ENCODE measurements at places on chromosomes 6 and 20.

DNA sequence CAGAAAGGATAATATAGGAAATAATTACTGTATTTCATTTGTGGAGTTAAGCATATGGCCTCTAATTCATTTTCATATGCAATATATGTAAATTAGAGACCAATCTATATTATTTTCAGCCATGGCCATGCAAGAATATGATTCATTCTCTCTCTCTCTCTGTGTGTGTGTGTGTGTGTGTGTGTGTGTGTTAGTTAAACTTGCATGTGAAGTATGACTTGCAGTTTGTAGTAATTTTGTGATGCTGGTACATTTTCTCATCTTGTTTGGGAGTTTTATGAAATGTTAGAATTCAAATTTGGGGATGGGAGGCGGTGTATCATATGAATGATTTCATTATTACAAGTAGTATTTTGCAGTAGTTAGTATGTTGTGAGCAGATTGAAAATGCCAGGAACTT lies 74.8 kb downstream of the JARID2 start:
- no peak for DNase-seq

GRCh38 chr20:35985806-35986205 lies 17.4 kb downstream of the CNBD2 start:
- DNase-seq = no peak

GRCh38 chr6:23775127-23775526 lies 350.9 kb upstream of the NRSN1 start:
- DNase-seq = no peak

DNA sequence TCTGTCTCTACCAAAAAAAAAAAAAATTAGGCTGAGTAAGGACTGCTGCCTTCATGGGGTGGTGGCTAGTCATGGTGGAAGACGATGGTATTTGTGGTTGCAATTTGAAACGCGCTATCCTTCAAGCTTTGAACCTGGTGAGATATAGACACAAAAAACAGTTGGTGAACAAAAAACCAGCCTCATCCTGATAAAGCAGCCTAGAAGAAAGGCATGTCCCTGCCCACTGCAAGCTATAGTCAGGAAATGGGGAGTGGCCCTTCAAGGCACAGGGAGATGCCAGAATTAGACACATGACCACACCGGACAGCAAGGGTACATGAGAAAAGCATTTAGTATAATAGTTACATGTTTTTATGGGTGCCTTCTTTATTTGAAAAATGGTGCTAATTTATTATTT lies 193.6 kb downstream of the NFATC2 start:
- no peak for DNase-seq

GRCh38 chr6:142207265-142207877 lies 60.3 kb downstream of the VTA1 start:
- peak; percentile 6 for DNase-seq

GRCh38 chr6:170057961-170058877 lies 232.7 kb downstream of the DLL1 start:
- no peak for DNase-seq

DNA sequence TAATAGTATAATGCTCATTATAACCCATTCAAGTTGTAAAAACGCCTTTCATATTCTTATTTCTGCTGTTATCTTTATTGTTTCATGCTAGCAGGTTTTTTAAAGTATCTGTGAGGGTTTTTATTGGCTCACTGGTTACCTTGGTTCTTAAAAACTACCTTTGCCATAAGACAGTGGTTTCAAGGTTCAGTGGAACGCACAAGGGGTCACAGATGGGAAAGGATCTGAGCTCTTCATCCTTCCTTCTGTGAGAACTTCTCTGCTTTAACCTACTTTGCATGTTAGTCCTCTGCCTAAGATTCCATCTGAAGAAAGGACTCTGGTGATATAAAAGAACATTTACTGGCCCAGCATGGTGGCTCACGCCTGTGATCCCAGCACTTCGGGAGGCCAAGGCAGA lies 492.6 kb downstream of the CD83 start:
- DNase-seq = no peak

- no peak for DNase-seq
Observed at GRCh38 chr6:1619673-1620503, 10.2 kb downstream of the FOXC1 start.

GRCh38 chr6:8939615-8940014 lies 504.3 kb upstream of the SLC35B3 start:
- no peak for DNase-seq

GRCh38 chr6:135604035-135604860 lies 106.7 kb upstream of the AHI1 start:
- no peak for DNase-seq

DNA sequence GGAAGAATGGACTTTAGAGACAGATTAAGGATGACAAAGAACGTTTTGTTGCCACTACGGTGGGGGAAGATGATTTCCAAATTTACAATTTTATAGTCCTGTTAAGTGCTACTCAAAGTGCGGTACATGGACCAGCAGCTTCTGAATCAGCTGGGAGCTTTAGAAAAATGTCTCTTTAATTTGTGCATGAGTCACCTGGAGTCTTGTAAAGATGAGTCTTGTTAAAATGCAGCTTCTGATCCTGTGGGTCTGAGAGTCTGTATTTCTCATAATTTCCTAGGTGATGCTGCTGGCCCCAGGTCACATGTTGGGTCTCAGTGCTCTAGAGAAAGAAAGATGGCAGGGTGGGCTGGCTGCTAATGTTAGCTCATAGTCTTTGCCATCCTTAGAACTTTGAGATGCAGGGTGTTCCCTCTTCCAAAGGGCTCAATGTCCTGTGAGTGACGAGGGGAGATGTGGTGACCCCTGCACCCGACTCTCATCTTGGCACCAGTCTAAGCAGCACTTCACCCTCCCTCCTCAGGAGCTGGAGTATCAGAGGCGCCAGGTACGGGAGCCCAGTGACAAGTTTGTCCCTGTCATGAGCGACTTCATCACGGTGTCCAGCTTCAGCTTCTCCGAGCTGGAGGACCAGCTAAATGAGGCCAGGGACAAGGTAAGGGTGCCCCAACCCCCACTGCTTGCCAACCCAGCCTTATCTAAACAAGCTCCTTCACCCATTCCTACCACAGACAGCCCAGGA lies 34.5 kb downstream of the MOCS1 start:
- DNase-seq = no peak

GRCh38 chr6:47545223-47545622 lies 67.6 kb downstream of the CD2AP start:
- no peak for DNase-seq

DNA sequence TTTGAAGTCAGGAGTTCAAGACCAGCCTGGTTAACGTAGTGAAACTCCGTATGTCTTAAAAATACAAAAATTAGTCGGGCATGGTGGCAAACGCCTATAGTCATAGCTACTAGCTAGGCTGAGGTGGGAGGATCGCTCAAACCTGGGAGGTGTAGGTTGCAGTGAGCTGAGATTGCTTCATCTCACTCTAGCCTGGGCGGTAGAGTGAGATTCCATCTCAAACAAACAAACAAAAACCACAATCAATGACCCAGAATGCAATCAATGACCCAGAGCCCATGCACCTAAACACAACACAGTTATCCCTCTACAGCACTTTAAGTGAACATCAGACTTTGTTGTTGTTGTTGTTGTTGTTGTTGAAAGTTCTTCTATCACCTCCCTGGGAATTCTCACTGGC lies 77.9 kb downstream of the MYB start:
- no peak for DNase-seq

DNA sequence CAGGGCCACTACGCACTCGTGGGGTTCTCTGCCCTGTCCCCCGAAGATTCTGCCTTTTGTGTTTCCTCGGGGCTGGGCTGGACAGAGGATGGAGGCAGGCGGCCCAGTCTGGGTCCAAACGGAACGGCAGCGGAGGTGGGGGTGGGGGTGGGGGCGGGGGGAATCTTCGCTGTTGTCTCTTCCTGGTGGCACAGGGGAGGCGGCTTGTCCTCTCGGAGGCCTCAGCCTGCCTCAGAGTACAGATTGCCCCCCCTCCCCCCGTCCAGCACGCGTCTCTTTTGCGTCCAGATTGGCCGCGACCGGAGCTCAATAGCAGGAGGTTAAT lies 1.4 kb upstream of the INSM1 start:
- no peak for DNase-seq

GRCh38 chr6:142542704-142543233 lies 241.0 kb downstream of the ADGRG6 start:
- no peak for DNase-seq

DNA sequence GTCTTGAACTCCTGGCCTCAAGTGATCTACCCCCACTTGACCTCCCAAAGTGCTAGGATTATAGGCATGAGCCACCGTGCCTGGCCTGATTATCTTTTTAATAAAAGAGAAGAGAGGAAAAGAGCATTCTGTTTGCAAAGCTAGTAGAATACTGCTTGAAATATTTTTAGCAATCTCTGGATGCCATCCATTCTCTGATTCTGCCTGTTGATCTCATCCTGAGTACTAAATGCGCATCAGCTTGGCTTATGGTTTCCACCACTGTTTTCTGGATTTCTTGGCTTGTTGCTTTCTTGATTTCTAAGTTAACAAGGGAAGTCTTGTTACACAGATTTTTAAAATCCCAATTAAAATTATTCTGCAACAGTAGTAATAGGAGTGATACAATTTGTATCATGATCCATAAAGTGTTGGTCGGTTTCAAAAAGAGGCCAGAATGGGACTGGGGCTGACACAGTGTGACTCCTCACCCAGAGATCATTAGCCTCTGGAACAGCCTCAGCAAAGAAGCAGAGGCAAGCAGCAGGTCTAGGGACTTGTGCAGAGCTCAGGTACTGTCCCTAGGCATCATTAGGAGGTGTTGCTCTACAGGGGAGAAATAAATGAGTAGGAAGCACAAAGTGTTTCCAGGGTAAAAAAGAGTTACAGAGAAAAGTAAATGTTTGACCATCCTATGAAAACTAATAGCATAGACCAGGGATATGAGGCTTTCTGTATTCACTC lies 17.8 kb upstream of the SLC16A10 start:
- no peak for DNase-seq

- DNase-seq = no peak
Observed at GRCh38 chr20:32229251-32229747, 21.6 kb downstream of the POFUT1 start.

DNA sequence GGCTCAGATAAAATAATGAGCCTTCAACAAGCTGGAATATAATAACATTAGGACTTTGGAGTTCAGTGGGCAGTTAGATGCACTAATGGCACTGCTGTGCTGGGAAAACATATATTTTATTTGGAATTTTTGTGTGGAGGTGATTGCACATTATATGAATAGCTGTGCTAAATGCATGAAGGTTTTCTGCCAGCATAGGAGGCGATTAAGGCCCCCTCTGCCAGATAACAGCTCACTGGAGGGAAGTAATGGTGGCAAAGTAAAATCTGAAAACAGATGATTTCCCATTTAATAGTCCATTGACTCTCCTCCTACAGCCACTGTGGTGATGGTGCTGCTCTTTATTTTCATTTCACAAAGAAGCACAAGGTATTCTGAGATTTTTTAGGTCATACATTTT lies 326.0 kb downstream of the GRIK2 start:
- DNase-seq = no peak

DNA sequence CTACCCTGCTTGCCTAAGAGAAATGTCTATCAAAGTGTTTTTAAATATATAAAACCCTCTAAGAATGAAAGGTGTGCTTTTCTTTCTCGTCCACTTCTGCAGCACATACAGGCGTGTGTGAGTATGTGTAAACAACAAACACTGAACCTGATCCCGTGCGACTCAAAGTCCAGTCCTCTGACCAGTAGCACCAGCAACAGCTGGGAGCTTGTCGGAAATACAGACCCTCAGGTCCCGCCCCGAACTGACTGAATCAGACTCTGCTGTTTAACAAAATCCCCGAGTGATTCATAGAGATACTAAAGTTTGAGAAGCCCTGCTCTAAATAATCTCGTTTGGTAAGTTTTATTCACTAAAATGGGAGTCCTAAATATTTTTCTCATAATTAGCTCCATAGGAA lies 208.0 kb upstream of the KCNQ5 start:
- DNase-seq = no peak

DNA sequence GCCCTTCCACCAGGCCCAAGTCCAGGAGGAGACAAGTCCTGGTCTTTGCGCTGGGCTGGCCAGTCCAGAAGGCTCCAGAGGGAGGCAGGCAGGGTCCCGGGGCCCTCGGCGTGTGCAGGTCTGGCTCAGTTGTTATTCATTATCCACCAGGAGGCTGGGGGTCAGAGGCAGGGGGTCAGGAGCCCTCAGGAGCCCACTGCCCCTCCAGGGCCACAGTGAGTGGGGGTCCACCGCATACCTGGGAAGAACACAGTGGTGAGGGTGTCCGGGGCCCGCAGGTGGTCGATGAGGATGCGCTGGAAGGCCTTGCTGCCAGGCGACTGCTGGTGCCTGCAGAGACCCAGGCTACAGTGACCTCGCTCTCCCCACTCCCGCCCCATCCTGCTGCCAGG lies 4.4 kb upstream of the C20orf144 start:
- DNase-seq = no peak

GRCh38 chr6:39891353-39891752 lies 42.9 kb downstream of the MOCS1 start:
- no peak for DNase-seq

DNA sequence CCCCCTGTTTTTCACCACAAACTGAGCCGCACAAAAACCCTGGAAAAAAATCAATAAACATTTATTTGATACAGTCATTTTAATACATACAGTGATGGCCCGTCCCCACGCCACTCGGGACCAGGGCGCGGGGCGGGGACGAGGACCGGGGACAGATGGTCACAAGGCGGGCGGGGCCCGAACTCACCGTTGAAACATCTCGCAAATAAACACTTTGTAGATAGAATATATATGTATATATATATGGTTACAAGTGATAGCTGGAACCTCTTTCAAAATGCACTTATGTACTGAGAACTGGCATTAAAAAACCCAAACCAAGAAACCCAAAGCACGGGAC lies 418 bp upstream of the UCKL1 start:
- no peak for DNase-seq

- peak; percentile 34 for DNase-seq
Observed at GRCh38 chr6:40550202-40551101, 36.7 kb downstream of the LRFN2 start.

DNA sequence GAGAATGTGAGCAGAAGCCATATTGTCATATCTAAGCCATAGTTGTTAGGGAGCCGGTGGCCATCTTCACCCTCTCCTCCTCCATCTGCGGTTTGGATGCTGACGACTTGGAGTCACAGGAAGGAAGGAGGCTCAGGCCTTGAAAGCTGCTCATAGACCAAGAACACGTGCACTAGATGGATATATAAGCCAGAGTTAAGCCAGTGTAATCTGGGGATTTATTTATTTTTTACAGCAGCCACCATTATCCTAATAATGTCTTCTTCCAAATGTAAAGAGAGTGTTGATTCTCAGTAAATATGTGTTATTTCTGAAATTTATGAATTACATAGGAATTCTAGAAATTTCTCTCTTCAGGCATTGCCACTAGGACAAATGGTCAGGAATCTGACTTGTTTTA lies 689.9 kb downstream of the QKI start:
- no peak for DNase-seq

GRCh38 chr6:96899019-96899418 lies 1.3 kb upstream of the NDUFAF4 start:
- no peak for DNase-seq

GRCh38 chr6:168291450-168291849 lies 28.1 kb downstream of the DACT2 start:
- no peak for DNase-seq

- DNase-seq = no peak
Observed at GRCh38 chr6:55447891-55448290, 120.6 kb downstream of the GFRAL start.
